SJCRH30 (cell line): ENCODE measurements at places on chromosomes 6 and 20. TPM values are rescaled to one million over a fixed set of nuclear protein-coding genes. Genes with fewer than 3 reads are reported as not detected.

The FABP7 gene
- total RNA-seq, result 1.6 and 1.7 TPM in 2 replicates

The TRIM15 gene
- total RNA-seq, result 0.08 and 0.28 TPM in 2 replicates

- H3K4me3 ChIP-seq, result no peak overlapping the region
- peaks cover 20% of the 10 kb centered on the region for H3K4me1 ChIP-seq
- H3K36me3 ChIP-seq, result no peaks in the 10 kb centered on the region
- H3K27ac ChIP-seq, result no peak overlapping the region
Observed at GRCh38 chr20:46715292-46715756, 5.9 kb downstream of the SLC2A10 start.

- H3K4me1 ChIP-seq, result no peaks in the 10 kb centered on the region
- no peak overlapping the region for H3K27ac ChIP-seq
- H3K27me3 ChIP-seq, result peaks cover 32% of the 10 kb centered on the region
- no peak overlapping the region for H3K4me3 ChIP-seq
- no peaks in the 10 kb centered on the region for H3K36me3 ChIP-seq
Observed at GRCh38 chr20:46130534-46130933, 12.4 kb downstream of the CD40 start.

The SDCBP2 gene
- 0.71 TPM in 2 replicates for total RNA-seq

GRCh38 chr6:71287926-71288227 is 734 bp upstream of the OGFRL1 start:
- H3K4me3 ChIP-seq, result peak overlapping the region; percentile 65
- H3K36me3 ChIP-seq, result no peaks in the 10 kb centered on the region
- no peak for DNase-seq
- peak overlapping the region; percentile 82 for H3K27ac ChIP-seq

DNA sequence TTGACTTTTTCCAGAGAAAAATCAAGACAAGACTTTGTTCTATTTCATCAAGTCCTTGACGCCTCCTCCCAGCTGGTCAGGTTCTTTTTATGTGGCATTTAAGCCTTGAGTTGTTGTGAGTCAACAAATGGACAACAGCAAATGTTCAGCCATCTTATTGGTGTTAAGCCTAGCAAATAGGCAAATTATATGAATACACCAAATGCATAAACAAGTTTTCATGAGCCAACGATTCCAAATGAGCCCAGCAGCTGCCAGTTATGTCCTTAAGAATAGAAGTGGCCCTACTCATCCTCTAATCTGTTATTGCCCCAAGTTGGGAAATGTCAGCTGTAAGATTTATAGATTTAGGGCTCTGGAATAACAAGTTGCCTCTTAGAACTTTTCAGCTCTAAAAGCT is 312.0 kb downstream of the SOX4 start:
- H3K4me3 ChIP-seq, result no peak overlapping the region
- no peaks in the 10 kb centered on the region for H3K27me3 ChIP-seq
- DNase-seq, result no peak
- no peak overlapping the region for H3K27ac ChIP-seq

The FAM209B gene
- 0.20 TPM in 1 of 2 replicates, not detected in the other for total RNA-seq

GRCh38 chr6:88443554-88443953 is 277.4 kb upstream of the CNR1 start:
- no peak overlapping the region for H3K4me3 ChIP-seq
- no peak for DNase-seq
- no peaks in the 10 kb centered on the region for H3K27me3 ChIP-seq

The FAM162B gene
- not detected in 2 replicates for total RNA-seq

The THBD gene
- total RNA-seq, result 0.03 TPM in 1 of 2 replicates, not detected in the other

DNA sequence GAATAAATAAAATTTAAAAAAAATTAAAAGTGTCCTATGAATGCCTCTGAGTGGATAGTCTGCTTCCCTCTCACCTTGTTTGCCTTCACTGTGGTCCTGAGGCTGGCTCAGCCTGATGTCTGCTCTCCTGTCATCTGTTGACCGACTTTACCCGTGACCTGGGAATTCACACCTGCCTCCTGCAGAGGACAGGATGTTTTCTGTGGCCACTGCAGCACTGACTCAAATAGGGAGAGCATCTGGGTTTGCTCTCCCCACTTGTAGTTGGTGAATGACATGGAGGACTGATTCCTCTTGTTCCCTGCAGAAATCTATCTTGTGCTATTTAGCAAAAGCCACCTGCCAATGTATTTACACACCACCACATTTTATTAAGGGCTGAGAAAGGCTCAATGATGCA is 52.4 kb upstream of the ERVFRD-1 start:
- no peak overlapping the region for H3K27ac ChIP-seq
- H3K4me3 ChIP-seq, result no peak overlapping the region
- no peaks in the 10 kb centered on the region for H3K36me3 ChIP-seq

The SPATA25 gene
- 2.1 and 2.8 TPM in 2 replicates for total RNA-seq

DNA sequence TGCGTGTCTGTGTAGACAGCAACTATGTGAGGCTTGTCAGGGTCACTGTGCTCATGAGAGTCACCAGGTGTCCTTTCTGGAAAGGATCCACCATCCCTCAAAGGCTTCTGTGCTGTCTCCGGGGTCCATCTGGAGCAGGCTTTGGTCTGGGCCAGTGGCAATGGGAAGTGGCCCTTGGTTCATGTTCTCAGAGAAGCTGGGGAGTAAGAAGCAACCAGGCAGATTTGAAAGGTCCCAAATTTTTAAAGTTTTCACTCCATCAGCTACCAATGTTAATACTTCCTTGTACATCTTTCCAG is 68.2 kb downstream of the GCNT2 start:
- H3K4me3 ChIP-seq, result no peak overlapping the region
- no peaks in the 10 kb centered on the region for H3K27me3 ChIP-seq
- no peak overlapping the region for H3K27ac ChIP-seq
- no peak for DNase-seq
- no peaks in the 10 kb centered on the region for H3K4me1 ChIP-seq

The CARMIL1 gene
- 0.43 and 0.73 TPM in 2 replicates for total RNA-seq

The SPTLC3 gene
- total RNA-seq, result not detected in 2 replicates

- no peaks in the 10 kb centered on the region for H3K27me3 ChIP-seq
- H3K4me1 ChIP-seq, result peaks cover 5% of the 10 kb centered on the region
- peak; percentile 80 for DNase-seq
Observed at GRCh38 chr20:58184984-58185383, 43.5 kb downstream of the ANKRD60 start.

The AHCY gene
- 240 and 251 TPM in 2 replicates for total RNA-seq

DNA sequence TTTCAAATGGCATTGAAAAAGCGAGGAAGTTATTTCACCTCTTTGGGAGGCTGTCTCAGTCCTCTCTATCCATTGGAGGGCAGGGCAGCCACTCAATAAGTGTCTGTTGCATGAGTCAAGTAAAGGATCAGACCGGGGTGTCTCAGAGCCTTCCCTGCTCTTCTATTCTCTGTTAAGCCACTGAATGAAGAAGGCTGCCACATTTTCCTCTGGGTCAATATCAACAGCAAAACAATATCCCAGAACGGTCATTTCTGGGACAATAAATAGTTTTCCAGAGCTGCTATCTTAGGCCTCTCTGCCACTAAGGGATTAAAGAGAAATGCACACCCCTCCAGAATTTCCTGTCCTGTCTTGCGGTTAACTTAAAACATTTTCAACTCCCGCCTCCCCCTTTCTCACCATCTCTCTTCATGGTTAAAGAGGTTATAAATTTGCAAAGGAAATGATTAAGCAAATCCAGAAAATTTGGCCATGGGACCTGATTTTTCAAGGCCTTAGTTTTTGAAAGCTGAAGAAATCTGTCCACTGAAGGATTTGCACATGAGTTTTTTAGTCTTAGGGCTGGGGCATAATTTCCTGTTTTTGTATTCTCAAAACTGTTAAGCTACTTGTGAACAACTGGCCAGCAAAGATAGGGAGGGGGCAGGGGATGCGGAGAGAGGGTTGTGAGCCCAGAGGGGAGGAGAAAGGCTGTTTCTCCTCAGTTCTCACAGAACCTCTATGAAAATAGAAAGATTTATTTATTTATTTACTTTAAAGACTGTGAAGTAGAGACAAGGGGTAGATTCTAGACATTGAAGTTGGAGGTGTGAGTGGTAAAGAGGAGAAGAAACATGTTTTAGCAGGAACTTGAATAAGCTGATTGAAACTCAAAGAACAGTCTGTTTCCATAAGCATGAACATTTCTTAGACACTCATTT is 135.7 kb downstream of the BCAS1 start:
- peak overlapping the region; percentile 74 for H3K27ac ChIP-seq
- no peaks in the 10 kb centered on the region for H3K36me3 ChIP-seq
- no peaks in the 10 kb centered on the region for H3K27me3 ChIP-seq
- peaks cover 28% of the 10 kb centered on the region for H3K4me1 ChIP-seq
- H3K4me3 ChIP-seq, result peak overlapping the region; percentile 45
- peak; percentile 85 for DNase-seq

DNA sequence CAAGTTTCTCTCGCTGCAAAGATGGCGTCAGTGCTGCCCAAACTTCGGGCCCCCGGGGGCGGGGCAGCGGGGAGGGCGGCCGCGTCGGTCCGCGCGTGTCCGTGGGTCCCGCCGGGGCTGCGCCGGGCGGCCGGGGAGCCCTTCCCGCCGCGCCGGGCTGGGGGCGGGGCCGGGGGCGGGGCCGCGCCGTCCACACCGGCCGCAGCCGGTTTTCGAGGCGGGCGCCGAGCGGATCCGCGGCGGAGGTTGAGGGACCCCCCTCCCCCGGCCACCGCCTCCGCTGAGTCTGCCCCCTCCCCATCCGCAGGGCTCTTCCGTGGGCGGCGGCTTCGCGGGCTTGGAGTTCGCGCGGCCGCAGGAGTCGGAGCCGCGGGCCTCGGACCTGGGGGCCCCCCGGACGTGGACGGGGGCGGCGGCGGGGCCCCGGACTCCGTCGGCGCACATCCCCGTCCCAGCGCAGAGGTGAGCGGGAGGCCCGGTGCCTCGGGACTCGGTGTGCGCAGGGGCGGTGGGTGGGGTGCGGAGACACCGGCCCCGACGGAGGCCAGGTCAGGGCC is 572 bp downstream of the SLC2A4RG start:
- peak overlapping the region; percentile 80 for H3K4me3 ChIP-seq
- H3K27me3 ChIP-seq, result no peaks in the 10 kb centered on the region
- DNase-seq, result peak; percentile 58

DNA sequence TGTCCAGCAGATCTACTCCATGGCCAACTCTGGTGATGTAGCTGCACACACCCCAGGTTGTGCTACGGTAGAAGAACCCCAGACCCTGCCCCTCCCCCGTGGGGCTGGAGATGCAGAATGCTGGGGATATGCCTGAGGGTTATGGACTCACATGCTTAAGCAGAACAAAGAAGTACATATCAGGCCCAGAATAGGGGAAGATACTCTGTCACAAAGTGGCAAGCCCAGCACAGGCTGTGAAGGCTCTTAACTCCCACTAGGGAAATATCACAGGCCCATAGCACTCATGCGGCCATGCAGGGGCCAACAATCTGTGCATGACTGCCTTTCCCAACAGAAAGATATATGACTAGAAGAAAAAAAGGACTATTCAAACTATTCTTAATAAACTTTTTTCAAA is 234.9 kb downstream of the KCNQ5 start:
- DNase-seq, result no peak
- no peaks in the 10 kb centered on the region for H3K4me1 ChIP-seq
- no peak overlapping the region for H3K27ac ChIP-seq

GRCh38 chr20:32558526-32558925 is 26.6 kb downstream of the NOL4L start:
- peak; percentile 90 for DNase-seq
- peaks cover 20% of the 10 kb centered on the region for H3K27me3 ChIP-seq
- peaks cover 37% of the 10 kb centered on the region for H3K4me1 ChIP-seq
- no peak overlapping the region for H3K27ac ChIP-seq
- H3K4me3 ChIP-seq, result no peak overlapping the region

DNA sequence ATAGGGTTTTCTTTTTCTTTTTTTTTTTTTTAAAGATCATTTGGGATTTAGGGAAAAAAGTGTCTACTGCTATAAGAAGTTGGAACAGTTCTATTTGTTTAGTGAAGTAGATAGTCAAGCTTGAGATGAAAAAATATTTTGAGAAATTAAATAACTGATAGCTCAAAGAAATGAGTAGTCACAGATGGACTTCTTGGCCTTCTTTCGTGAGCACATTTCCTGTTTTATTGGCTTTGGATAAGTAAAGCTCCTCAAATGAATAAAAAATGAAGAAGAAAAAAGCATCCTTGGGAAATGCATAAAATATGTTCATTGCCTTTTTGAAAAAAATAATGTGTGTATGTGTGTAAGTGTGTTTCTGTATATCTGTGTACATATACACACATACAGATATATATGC is 515.9 kb downstream of the GRIK2 start:
- no peak overlapping the region for H3K4me3 ChIP-seq
- no peaks in the 10 kb centered on the region for H3K36me3 ChIP-seq
- no peaks in the 10 kb centered on the region for H3K4me1 ChIP-seq
- H3K27ac ChIP-seq, result no peak overlapping the region
- no peaks in the 10 kb centered on the region for H3K27me3 ChIP-seq

- peak; percentile 53 for DNase-seq
- no peaks in the 10 kb centered on the region for H3K36me3 ChIP-seq
- peak overlapping the region; percentile 51 for H3K27ac ChIP-seq
- peaks cover 13% of the 10 kb centered on the region for H3K4me1 ChIP-seq
Observed at GRCh38 chr20:23659989-23660837, 22.5 kb upstream of the CST3 start.

GRCh38 chr6:56040223-56040622 is 164.8 kb upstream of the BMP5 start:
- H3K4me3 ChIP-seq, result no peak overlapping the region
- H3K4me1 ChIP-seq, result peaks cover 32% of the 10 kb centered on the region
- H3K36me3 ChIP-seq, result no peaks in the 10 kb centered on the region

GRCh38 chr20:50242863-50243609 is 52.4 kb downstream of the CEBPB start:
- H3K27ac ChIP-seq, result peak overlapping the region; percentile 10
- no peaks in the 10 kb centered on the region for H3K36me3 ChIP-seq
- DNase-seq, result peak; percentile 95
- H3K27me3 ChIP-seq, result peaks cover 49% of the 10 kb centered on the region
- peak overlapping the region; percentile 30 for H3K4me3 ChIP-seq

- H3K4me1 ChIP-seq, result no peaks in the 10 kb centered on the region
- no peak overlapping the region for H3K4me3 ChIP-seq
- peak; percentile 14 for DNase-seq
Observed at GRCh38 chr6:162442687-162443086, 284.9 kb downstream of the PRKN start.

- no peak for DNase-seq
- peaks cover 17% of the 10 kb centered on the region for H3K4me1 ChIP-seq
- H3K27me3 ChIP-seq, result no peaks in the 10 kb centered on the region
Observed at GRCh38 chr6:17879184-17879583, 108.3 kb downstream of the KIF13A start.

DNA sequence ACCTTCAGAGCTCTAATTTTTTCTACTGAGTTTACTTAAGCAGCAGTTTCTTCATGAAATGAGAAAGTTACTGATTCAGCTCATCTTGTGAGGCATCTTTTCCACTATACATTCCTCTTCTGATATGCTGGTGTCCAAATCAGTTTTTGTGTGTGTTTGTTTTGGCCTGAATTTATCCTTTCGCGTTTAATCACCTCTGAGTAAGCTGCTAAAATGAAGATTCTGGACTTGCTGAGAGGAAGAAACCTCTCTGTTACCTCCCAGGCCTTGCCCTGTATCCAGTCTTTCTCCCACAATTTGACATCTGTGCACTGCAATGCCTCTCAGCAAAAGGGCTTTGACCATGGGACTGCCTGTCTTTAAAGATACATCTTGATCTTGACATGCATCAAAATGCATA is 536.2 kb upstream of the NRSN1 start:
- DNase-seq, result no peak
- H3K36me3 ChIP-seq, result no peaks in the 10 kb centered on the region
- H3K27ac ChIP-seq, result no peak overlapping the region
- no peaks in the 10 kb centered on the region for H3K4me1 ChIP-seq

GRCh38 chr20:50345712-50346373 is 155.2 kb downstream of the CEBPB start:
- H3K27me3 ChIP-seq, result peaks cover 11% of the 10 kb centered on the region
- DNase-seq, result no peak
- H3K27ac ChIP-seq, result no peak overlapping the region
- H3K4me1 ChIP-seq, result peaks cover 6% of the 10 kb centered on the region

The PPP1R14C gene
- 0.05 TPM in 1 of 2 replicates, not detected in the other for total RNA-seq
